ENCODE measurements at places on chromosomes 11 and 22.

GRCh38 chr11:94450048-94450447 lies 43.6 kb downstream of the MRE11 start:
- no peak for DNase-seq

DNA sequence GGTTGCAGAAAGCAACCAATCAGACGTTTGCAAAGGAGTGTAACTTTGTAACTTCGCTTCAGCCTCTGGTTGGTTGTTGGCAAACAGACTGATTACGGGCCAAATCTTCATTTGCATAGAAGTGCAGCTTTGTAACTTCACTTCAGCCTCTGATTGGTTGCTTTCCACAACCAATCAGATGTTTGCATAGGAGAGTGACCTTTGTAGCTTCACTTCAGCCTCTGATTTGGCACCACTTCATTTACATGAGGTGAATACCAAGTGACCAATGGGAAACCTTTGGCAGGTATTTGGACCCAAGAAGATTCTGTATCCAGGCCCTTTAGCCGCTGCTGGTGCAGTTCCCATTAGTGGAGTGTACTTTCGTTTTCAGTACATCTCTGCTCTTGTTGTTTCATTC lies 16.0 kb downstream of the USP47 start:
- no peak for DNase-seq

DNA sequence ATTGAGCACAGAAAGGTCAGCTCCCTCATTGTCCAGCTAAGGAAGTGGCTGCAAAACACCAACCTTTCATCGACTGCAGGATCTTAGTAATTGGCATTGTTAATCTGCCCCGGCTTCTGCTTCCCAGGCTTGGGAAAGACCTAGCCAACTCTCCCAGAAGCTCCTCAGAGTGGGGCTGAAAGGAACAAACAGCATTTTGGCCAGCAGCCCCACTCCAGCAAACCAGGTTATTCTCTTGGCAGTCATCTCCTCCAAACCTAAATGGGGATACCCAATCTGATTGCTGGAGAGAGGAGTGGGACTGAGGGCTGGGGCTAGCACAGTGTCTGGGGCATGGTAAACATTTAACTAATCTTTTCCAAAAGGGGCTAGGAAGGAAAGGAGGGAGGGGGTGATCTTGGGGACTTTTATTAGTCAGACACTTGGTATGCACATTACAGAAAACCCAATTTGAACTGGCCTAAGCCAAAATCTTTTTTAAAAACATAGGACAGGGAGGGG lies 294.4 kb downstream of the MN1 start:
- no peak for DNase-seq

DNA sequence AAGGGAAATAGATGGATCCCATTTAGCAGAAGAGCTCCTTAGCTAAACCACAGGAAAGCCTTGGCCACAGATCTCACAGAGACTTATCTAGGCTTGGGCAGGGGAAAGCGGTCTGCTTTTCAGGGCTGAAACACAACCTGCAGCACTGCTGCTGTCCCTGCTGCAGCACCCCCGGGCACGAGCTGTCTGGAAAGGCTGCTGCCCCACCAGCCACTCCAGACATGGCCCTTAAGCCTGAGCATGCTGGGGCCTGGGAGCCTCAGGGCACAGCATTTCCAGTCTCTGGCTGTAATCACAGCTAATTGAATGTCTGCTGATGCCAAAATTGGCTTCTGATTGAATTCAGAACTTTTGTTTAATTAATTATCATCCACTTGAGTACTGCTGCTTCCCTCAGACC lies 115.0 kb downstream of the TMPRSS5 start:
- no peak for DNase-seq

- DNase-seq: no peak
These were observed 204.9 kb downstream of the CSNK2A3 start for GRCh38 chr11:11148104-11148509.

DNA sequence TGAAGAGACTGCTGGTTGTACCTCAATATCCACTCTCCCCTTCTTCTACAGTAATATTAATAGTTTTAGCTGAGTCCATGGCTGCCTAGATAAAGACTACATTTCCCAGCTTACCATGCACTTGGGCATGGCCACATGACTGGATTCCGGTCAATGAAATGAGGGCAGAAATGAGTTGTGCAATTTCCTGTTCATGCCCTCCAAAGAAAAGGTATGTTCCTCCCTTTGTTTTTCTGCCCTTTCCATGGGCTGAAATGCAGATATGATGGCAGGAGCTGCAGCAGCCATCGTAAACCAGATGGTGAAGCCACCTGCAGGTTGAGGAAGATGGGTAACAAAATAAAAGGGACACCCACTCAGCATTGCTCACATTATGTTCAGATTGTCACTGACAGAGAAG lies 15.3 kb upstream of the ELFN2 start:
- no peak for DNase-seq

DNA sequence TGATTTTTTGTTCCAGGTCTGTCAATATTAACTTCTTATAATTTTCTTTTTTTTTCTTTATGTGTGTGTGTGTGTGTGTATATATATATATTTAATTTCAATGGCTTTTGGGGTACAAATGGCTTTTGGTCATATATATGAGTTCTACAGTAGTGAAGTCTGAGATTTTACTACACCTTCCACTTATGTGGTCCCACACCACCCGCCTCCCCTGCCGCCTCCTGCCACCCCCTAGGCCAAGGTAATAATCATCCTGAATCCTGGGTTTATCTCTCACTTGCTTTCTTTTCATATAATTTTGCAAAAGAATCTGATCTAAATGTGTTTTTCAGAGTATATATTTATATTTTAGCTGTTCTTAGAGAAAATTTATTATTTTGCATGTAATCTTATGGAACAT lies 11.1 kb downstream of the NEAT1 start:
- no peak for DNase-seq

GRCh38 chr11:12019337-12019736 lies 10.9 kb upstream of the DKK3 start:
- no peak for DNase-seq

- no peak for DNase-seq
These were observed 23.6 kb downstream of the MYEOV start for GRCh38 chr11:69317401-69318092.

DNA sequence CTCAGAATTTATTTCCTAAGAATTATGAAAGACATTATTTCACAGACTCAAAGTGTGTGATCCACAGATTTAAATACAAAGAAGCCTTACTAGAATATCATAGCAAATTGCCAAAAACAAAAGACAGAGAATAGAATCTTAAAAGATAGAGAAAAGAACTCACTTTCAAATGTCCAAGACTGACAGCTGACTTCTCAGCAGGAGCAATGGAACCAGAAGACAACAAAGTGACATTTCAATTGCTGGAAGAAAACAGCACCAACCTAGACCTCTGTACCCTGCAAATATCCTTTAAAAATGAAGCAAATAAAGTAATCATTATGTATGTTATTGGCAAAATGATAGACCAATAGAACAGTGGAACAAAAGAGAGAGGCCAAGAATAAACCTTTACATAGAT lies 109.2 kb downstream of the TTC17 start:
- DNase-seq: no peak

- no peak for DNase-seq
These were observed 99.9 kb upstream of the SORL1-AS1 start for GRCh38 chr11:121552644-121553043.

DNA sequence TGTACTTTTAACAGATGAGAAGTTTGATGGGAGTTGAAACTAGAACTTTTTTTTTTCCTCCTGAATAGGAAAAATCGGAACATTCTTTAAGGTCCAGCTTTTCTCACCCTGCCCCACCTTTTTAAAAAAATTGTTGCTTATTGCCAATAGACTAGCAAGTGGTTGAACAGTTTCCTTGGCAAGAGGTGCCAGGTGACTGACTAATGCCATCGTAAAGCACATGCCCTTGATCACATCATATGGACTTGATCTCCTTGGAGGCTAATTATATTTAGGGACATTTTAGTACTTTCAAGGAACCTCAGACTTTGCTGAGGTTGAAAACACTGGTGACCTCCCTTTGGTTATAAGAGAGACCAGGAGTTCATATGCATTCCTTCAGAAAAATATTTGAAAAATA lies 57.6 kb downstream of the MTMR3 start:
- no peak for DNase-seq

DNA sequence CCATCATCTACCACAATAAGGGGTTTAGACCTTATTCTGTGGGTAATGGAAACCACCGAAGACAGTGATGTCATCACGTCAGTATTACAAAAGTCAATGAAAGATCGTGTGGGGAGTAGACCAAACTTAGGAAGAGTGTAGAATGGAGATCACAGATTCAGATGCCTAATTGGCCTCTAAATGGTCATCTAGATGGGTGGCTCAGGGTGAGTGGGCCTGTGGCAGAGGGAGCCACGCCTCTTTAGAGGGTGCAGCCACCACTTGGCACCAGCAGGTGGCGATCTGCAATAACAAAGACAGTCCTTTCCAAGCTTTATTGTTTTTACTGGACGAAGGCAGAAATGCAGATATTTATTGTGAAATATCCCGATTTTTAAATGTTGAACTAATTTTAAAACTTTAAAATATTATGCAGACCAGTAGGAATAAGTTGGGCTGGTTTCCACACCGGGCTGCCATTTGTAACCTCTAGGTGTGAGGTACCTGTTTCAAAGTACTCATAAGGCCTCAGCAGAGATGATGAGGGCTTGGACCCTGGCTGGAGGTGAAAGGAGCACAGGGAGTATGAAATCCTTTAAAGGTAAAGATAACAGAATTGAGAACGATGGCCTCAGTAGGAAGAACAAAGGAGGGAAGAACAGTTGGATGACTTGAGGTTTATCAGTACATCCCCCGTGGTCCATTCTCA lies 222.0 kb downstream of the DBX1 start:
- DNase-seq: peak; percentile 2

GRCh38 chr22:46070803-46071450 lies 79.4 kb upstream of the PPARA start:
- DNase-seq: peak; percentile 62

- no peak for DNase-seq
These were observed 3.8 kb downstream of the RSPH14 start for GRCh38 chr22:23137905-23138561.

GRCh38 chr11:57323167-57323854 lies 1.4 kb downstream of the TNKS1BP1 start:
- no peak for DNase-seq

DNA sequence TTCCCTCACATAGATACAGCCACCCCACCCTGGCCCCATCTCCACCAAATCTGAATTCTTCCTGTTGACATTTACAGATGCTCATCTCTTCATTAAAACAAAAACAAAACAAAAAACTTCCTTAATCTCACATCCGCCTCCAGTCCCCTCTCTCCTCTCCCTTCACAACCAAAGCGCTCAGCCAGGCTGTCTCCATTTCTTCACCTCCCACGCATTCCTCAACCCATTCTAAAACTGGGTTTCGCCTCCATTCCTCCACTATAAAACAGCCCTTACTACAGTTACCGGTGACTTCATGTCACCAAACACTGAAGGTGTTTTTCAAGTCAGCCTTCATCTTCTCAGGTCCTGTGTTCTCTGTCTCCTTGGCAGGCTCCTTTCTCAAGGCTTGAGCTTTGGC lies 9.6 kb downstream of the BACE1-AS start:
- no peak for DNase-seq

Measured in stimulated activated CD4-positive, alpha-beta T cell treated with anti-CD3 and anti-CD28 coated beads, Interleukin-12 subunit alpha, Interleukin-12 subunit beta, amount 100 ng/mL, for 4 hours (primary cell).